ENCODE measurements at places on chromosomes 1 and 21.
A peak's percentile ranks its signal among the peaks of the same experiment; 100 is the strongest.

- DNase-seq: no peak
Measured at GRCh38 chr1:7643530-7643929, 127.6 kb upstream of the VAMP3 start.

- DNase-seq: no peak
Measured at GRCh38 chr1:230401101-230401500, 25.0 kb downstream of the PGBD5 start.

GRCh38 chr1:40096646-40096976, 441 bp downstream of the PPT1 start:
- DNase-seq: no peak

- no peak for DNase-seq
Measured at GRCh38 chr21:27157097-27157496, 190.2 kb upstream of the ADAMTS5 start.

GRCh38 chr1:20325844-20326420, 35.3 kb downstream of the VWA5B1 start:
- DNase-seq: peak; percentile 3

- DNase-seq: no peak
Measured at GRCh38 chr1:110214454-110215404, 4.6 kb downstream of the KCNC4 start.

GRCh38 chr1:233042834-233043233, 92.4 kb downstream of the NTPCR start:
- no peak for DNase-seq

- DNase-seq: no peak
Measured at GRCh38 chr1:94697839-94698238, 122.3 kb upstream of the SLC44A3 start.

DNA sequence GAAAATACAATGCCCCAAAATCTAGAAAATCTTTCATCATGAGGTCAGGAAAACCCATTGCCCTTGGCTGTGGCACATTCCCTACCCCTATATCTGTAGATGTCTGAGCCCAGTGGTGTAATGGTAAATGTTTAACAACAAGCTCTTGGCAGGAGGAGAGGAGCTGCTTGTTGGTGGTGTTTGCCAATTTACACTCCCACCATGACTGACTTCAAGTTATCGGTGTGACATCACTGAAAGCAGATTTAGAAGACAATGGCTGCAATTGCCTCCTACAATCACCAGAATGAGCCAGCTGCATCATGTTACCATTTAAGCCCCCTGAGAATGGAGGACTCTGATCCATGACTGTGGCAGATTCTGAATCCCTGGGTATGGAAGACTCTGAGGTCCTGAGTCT, 70.9 kb downstream of the SDC3 start:
- DNase-seq: no peak

GRCh38 chr1:189212606-189213005, 1265.1 kb downstream of the BRINP3 start:
- no peak for DNase-seq

DNA sequence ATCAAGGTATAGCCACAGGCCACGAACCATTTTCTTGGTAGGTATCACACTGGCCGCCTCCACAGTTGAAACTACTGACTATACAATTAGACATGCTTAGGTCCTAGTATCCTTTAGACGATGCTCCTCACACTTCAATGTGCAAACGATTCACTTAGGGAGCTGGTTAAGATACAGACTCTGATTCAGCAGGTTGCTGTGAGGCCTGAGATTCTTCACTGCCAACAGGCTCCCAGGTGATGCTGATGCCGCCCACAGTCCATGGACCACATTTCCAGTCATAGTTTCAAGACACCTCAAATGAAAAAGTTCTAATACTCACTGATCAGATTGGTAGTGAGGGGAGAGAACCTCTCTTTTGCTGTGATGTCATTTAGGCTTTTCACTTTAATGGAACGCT, 6.8 kb downstream of the ATP5PO start:
- no peak for DNase-seq

- peak; percentile 70 for DNase-seq
Measured at GRCh38 chr1:8879922-8880676, 1.6 kb upstream of the ENO1 start.

- DNase-seq: no peak
Measured at GRCh38 chr1:160789702-160790611, 6.0 kb upstream of the LY9 start.

DNA sequence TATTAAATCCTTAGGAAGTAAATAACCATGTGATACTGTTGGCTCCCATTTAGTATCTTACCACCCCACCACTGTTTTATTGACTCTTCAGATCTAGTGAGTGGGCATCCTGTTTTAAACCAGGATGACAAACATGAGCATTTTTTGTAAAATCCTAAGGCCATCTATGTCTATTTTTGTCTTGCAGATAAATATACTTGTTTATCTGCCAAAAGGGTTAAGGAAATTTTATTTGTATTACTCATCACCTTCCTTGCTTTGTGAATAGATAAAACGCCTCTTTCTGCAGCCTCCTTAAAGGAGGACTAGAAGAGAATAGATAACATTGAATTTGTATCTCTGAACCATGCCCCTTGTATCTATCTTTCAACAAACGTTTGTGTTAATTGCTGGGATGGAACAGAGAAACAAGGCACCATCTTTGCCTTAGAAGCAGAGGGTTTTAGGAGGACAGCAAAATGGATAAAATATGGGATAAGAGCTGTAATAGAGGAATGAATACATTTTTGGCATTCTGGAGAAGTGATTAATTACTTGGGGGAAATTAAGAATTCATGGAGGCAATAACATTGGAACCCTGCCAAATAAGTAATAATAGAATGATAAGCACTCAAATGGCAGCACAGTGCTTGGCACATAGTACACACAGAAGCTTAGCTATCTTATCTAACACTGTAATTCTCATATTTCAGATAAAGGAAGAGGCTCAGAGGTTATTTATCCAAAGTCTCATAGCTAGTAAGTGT, 14.7 kb downstream of the YTHDF2 start:
- DNase-seq: no peak

DNA sequence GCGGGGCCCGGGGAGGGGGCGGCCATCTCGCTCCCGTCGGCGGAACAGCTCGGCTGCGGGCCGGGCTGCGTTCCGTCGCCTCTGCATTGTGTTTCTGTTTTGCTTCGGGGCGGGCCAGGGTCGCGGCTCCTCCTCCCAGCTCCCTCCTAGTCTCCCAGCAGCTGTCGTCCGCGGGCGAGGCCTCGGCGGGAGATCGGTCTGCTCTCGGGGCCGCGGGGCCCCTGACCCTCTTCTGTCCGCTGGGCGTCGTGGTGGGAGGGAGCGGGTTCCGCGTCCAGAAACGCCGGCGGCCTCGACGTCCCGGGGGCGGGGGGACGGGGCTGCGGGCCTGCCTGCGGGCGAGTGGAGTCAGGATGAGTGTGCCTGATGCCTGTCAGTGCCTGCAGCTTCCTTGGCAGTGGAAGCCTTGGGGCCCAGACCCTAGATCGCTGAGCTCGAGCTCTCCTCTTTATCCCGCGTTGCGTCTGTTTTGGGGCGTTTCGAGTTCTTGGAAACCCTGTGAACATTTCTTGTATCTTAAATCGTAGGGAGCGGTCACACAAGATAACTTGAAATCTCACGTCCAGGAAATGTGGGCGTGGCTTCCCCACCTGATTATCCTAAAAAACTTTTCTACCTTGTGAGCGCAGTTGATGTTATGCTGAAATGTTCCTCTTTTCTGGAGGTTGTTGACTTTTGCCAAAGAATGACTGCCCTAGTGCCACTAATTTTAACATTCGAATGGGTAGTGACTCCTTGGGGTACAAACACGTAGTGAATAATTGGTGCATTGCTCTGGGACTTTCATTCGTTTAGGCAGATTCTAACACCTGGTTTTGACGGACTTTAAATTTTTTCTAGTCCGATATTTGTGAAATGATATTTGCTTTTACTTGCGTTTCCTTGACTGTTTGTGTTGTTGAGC, 676 bp downstream of the MORC3 start:
- DNase-seq: peak; percentile 87

DNA sequence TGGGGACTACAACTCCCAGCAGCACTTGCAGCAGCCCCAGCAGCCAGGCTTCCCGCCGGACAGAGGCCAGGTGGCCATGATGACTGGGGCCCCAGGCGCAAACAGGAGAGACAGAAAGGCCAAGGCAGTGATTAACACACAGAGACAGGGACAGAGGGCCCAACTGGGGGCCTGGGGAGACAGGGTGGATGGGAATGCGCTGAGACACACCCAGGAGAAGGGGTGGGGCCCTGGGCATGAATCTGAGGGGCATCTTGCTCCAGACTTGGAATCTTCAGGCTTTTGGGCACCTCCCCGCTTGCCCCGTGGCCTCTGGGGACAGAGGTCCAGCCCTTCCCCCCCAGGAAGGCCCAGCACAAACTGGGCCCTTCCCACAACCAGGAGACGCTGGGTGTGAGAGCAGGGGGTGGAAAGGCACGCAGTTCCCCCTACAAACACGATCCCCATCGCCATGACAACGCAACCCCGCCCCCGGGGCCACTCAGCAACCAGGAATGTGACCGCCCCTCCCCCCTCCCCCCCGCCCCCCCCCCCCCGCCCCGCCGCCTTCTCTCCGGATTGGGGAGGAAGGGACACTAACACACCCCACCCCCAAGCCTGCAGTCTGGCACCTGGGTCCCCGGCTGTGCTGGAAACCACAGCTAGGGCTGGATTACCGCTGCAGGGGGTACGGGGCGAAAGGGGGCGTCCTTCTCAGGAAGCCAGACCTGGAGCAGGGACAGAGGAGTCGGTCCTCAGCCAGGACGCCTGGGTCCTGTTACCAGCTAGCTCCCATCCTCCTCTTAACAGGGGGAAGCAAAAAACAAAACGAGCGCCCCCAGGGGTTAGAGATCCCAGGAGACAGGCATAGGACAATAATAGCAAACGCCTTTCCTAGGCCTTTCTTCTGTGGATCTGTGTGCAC, 4.5 kb downstream of the HDGF start:
- DNase-seq: peak; percentile 95

- peak; percentile 64 for DNase-seq
Measured at GRCh38 chr1:99704356-99704816, 58.5 kb downstream of the PALMD start.

DNA sequence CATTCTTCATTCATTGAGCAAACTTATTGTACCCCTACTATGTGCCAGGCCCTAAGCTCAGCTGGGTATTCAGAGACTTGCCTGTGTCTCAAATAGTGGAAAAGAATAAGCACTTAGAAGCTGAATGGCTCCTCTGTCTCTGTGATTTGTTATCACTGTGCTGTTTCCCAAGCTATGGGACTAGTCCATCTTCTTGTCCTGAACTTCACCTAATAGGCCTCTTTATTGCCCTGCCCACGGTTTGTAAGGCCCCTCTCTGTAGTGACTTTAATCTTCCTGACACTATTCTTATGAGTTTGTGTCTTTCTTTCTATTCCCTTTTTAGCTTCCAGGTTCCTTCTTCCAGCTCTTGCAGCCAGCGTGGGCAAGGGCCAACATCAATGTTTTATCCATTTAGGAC, 85.4 kb upstream of the LPGAT1 start:
- DNase-seq: no peak

GRCh38 chr1:54404263-54404662, 1.9 kb downstream of the SSBP3 start:
- no peak for DNase-seq

GRCh38 chr21:24456358-24456757, 1150.9 kb downstream of the MRPL39 start:
- no peak for DNase-seq

GRCh38 chr1:238501290-238501689, 610.6 kb upstream of the ZP4 start:
- DNase-seq: no peak

- no peak for DNase-seq
Measured at GRCh38 chr1:21437341-21437640, 2.6 kb upstream of the NBPF3 start.

DNA sequence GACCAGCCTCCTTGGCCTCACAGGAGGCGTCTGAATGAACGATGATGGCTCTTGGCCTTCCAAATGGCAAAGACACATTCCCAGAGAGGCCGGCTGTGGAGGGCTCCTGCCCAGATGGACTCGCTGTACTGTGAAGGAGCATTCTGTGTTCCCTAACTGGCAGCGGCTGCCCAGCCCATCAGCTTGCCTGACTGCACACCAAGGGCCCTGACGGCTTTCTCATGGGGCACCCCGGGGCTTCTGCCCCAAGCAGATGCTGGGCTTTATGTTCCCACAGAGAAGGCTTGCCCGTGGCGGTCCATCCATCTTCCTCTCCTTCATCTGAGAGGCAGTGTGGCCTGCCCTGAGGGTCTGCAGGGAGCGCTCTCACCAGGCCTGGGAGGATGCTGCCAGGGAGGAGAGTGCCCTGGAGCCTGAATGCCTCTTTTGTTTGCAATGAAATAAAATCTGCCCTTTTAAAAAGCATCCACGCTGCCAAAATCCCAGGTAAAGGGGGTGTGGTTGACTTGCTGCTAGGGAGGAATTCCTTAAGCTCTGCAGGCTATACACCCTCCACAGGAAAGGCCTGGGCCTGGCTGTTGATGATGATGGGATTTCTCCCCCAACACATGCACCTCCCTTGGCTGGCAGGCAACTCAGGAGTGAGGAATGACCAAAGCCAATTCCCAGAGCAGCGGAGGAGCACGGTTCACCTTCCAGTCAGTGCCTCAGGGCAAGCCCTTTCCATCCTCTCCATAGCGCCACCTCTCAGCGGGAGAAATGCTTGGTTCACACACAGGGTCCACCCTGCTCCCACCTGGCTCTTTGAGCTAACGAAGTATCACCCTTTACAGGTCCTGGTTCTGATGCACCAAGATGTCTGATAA, 84.6 kb upstream of the SSX2IP start:
- no peak for DNase-seq

GRCh38 chr1:187570166-187570565, 741.4 kb downstream of the PLA2G4A start:
- no peak for DNase-seq

- no peak for DNase-seq
Measured at GRCh38 chr1:97680470-97680869, 240.4 kb downstream of the DPYD start.

DNA sequence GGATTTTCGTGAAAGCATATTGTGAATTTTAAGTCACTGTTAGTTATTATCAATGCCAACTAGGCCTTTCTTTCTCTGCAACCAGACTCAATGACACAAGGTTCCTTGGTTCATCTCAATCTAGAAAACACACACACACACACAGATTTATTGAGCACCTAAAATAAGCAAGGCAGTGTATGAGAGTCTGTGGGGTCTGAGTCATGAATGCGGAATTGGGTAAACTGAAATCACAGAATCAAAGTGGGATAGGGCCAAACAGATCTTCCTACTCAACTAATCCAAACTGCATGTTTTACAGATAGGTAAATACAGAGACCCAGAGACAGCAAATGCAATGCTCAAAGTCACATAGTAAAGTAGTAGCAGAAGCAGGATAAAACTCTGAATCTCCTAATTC, 48.5 kb upstream of the NRDC start:
- DNase-seq: no peak

GRCh38 chr1:240501115-240501514, 110.8 kb downstream of the GREM2 start:
- no peak for DNase-seq

DNA sequence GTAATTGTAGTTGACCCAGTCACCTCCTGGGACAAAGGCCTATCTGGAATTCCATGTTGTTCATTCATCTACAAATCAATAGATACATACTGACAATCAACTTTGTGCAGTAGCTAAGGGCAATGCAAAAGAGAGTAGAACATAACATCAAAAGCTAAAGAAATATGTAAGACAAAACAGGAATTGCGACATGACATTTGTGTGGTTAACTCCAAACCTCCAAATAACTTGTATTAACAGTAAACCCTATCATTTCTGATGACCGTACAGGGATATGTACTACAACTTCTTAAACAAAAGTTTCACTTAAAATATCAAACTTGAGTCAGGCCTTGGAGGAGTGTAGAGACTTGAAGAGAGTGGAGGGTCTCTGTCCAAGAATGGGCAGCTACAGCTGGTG, 317.6 kb downstream of the SPATA17 start:
- no peak for DNase-seq

Data from upper lobe of right lung (tissue), 1 donor.